Motor neuron (in vitro differentiated cells): ENCODE measurements at places on chromosomes 7 and 10. TPM values are rescaled to one million over a fixed set of nuclear protein-coding genes. Genes with fewer than 3 reads are reported as not detected.
A peak's percentile ranks its signal among the peaks of the same experiment; 100 is the strongest.

IFIT1B gene
- 0.55 and 1.1 TPM in 2 replicates for total RNA-seq

MRLN gene
- 0.91 TPM in 1 of 2 replicates, not detected in the other for total RNA-seq

STOX1 gene
- 24.7 and 25.6 TPM in 2 replicates for total RNA-seq

SAP25 gene
- total RNA-seq, result 0.71 TPM in 1 of 2 replicates, not detected in the other

PDK4 gene
- 0.31 TPM in 1 of 2 replicates, not detected in the other for total RNA-seq

DNA sequence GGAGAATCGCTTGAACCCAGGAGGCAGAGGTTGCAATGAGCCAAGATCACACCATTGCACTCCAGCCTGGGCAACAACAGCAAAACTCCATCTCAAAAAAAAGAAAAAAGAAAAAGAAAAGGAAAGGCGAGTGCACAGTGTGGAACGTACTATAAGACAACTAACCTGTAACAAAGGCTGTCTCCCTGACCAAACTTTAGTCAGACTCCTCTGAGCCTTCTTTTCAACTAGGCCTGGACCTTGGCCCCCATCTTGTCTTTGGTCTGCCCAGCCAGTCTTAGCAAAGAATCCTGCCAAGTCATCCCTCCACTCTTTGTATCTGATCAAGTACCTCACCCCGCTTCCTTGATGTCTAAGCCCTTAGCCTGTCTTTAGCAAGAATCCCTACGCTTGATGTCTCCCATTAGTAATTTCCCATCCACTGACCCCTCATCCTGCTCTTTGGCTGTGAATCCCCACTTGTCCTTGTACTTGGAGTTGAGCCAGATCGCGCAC, 68.9 kb upstream of the KDM7A start:
- ATAC-seq, result no peak

DNA sequence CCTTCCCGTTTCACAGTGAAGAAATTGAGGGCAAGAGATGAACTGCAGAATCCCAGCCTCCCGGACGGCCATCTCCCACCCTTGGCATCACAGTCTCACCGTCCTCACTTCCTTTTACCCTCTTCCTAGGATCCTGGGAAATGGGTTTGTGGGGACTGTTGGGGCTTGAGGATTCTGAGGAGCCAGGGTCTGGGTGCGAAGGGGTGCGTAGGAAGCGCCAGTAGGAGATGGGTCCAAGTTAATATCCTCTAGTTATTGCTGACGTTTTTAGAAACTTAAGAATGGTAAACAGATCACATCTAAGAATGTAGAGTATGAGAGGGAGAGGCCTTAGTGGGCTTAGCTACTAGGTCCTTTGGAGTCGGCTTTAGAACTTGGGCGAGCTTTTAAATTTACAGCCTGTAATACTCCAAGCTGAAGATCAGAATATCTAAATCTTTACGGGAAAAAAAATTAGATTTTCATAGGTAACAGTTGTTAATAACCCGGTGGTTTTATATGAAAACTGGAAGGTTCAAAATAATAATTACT, 696 bp downstream of the MALSU1 start:
- ATAC-seq, result no peak

- peak; percentile 74 for ATAC-seq
These were observed 484.1 kb upstream of the ZMIZ1 start for GRCh38 chr10:78584681-78585080.

DNA sequence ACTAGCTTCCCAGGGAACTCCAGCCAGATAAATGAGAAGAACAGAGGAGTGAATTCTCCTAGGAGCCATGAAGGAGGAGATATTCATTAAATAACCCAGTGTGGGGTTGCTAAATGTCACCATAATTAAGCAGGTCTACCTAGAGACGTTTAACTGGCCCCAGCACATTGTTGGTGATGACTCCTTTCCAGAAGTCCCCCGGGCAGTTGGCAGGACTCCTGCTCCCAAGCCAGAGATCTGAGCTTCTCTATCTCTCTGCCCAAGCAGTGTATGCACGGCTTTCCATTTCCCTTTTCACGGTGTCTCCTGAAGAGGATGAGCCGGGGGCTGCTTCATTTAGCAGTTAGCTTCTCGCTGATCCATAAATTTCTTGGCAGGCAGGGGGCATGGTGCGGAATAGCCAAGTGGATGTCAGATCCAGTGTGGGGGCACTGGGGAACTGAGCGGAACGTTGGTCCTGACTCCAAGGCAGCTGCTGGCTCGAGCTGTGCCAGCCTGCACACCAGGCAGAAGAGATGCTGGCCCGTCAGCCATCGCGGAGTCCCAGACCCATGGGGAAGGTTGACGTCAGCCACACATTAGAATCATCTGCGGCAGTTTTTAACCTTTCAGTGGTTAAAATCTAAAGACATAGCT, 142.0 kb upstream of the NPY start:
- ATAC-seq, result no peak

- ATAC-seq, result no peak
These were observed 32.0 kb downstream of the ADAP1 start for GRCh38 chr7:922334-923107.

GRCh38 chr7:157494506-157495176, 157.8 kb downstream of the DNAJB6 start:
- no peak for ATAC-seq

DNA sequence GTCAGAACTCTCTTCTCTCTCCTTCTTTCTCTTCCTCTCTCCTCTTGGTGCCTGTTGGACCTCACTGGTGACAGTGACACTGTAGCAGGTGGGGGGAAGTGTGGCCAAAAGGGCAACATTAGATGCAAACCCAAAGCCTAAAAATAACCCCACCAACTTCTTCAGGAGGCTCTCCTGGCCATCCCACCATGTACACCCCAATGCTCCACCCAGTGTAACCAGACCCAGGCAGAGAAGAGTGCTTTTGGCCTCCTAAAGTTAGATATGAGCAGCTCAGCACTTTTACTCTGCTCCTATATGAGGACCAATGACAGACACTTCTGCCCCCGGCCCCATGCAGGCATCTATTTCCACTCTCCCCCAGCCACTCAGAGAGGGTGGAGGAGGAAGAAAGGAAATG, 5.5 kb downstream of the MYOZ1 start:
- no peak for ATAC-seq

DNA sequence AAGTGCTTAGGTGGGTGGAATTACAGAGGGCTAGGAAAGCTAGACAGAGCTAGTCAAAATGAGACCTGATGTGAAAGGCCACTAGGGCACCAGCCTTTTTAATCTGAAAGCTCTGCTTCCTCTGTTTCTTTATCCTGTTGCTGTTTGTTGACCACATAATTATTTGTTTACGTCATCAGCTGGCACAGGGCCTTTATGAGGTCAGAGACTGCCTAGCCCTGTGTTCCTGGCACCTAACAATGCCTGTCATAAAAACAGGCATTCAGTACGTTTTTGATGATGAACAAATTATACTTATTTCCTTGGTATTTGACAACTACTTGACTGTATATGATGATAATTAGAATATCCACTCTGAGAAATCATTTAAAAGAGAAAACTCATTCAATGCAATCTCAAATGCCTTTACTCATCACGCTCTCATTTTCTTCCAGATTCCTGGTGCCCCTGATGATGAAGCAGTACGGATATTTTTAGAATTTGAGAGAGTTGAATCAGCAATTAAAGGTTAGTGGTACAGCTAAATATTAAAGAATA, 26.0 kb downstream of the RBM17 start:
- ATAC-seq, result no peak

DNA sequence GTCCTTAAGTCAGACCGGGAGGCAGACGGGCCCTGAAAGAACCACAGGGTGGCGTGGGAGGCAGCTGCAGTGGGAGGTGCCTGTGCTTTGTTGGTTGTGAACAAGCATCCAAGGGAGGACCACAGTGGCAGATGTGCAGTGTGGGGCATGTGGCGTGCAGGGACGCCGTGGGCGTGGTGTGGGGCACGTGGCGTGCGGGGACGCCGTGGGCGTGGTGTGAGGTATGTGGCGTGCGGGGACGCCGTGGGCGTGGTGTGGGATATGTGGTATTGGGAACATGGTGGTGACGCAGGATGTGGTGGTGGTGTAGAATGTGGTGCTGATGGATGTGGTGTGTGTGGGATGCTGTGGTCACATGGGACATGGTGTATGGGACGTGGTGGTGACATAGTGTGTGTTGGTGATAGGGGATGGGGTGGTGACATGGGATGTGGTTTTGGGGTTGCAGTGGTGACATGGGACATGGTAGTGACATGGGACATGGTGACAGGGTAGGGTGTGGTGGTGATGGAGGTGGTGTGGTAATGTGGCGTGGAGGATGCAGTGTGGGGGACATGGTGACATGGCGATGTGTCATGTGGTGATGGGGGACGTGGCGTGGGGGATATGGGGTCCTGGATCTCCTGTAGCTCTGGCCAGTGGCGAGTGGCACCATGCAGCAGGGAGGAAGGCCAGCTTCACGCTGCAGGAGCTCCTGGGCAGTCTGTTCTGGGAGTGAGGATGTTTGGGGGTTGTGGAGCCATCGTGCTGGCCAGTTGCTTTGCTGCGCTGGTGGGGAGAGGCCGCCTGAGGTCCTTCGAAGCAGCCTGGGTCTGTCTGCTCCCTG, 78.8 kb downstream of the INPP5A start:
- ATAC-seq, result no peak
